ENCODE measurements at places on chromosomes 16 and 17.

DNA sequence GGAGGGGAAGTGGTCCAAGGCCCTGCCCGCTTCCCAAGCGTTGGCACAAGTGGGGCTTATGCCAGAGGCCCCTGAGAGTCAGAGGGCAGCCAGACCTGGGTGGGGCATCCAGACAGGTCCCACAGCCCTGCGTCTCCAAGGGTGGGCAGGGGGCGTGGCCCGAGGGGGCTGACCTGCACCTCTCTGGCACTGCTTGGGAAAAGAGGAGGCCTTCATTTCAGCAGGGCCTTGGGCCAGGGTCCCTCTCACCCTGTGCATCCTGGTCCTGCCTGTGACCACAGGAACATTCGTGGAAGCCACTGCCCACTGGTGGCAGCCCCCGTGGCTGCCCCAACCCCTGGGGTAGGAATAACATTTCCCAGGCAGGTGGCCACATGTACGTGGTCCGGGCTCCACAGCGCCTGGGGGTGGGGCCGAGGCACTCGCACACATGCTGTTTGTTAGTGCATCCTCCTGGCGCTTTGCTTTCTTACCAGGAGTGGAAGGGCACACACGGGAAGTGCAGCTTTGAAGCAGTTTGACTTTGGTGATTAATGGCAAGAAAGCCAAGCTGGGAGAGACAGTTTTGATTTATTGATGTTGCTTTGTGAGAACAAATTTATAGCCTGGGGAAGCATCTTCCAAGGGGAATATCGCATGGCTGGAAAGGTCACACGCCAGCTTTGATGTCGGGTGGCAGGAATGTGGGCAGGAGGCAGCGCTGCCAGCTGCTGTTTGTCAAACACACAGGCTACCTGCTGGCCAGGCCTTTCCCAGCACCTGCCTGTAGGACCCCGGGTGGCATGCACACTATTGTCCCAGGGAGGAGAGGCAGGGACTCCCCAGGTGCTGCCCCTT lies 4.3 kb downstream of the CENPX start:
- DNase-seq = no peak

GRCh38 chr16:3822366-3823045 lies 58.0 kb downstream of the CREBBP start:
- DNase-seq = no peak

DNA sequence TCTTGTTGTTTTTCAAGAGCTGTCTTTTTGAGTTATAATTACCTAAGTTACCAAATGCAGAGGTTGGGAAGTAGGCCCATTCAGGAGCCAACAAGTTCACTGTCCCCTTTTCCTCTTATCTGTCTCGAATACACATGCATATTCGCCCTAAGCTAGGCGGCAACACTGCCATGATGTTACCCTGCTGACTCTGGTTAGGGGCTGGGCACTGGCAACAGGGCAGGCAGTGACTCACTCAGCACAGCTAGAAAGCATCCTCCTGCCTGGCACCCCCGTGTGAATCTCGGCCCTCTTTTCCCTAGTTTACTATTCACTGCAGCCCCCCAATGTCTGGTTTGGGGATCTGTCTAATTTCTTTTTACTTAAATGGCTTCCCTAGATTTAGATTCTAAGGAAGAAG lies 13.8 kb downstream of the DBF4B start:
- no peak for DNase-seq

- DNase-seq = no peak
These were observed 1.4 kb downstream of the SHISA6 start for GRCh38 chr17:11242411-11242810.

GRCh38 chr17:13940858-13941665 lies 128.2 kb upstream of the COX10 start:
- DNase-seq = no peak

DNA sequence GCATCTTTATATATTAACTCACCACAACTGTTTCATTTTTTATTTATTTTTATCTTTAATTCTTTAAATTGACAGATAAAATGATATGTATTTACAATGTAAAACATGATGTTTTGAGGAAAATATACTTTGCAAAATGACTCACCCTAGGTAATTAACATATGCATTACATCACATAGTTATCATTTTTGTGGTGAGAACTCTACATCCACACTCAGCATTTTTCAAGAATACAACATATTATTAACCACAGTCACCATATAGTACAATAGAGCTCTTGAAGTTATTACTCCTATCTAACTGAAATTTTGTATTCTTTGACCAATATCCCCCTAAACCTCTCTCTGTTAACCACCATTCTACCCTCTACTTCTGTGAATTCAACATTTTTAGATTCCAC lies 194.7 kb upstream of the KIF2B start:
- DNase-seq = no peak

DNA sequence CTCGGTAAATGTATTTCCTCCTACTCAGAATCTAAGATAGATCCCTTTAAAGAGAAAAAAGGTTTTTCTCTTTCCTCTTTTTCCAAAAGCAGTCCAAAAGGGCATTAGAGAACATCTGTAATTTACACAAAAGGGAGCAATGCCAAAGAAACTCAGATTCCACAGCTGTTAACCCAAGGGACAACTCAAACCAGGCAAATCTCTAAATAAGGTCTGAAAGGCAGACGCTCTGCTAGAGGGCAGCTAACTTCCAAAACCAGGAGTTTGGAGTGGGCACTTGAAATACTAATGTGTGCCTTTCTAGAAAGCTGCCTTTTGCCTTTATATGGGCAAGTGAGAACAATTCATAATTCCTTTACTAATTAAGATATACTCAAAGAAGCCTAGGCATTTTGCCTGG lies 435.7 kb downstream of the ZFHX3 start:
- DNase-seq = peak; percentile 37

DNA sequence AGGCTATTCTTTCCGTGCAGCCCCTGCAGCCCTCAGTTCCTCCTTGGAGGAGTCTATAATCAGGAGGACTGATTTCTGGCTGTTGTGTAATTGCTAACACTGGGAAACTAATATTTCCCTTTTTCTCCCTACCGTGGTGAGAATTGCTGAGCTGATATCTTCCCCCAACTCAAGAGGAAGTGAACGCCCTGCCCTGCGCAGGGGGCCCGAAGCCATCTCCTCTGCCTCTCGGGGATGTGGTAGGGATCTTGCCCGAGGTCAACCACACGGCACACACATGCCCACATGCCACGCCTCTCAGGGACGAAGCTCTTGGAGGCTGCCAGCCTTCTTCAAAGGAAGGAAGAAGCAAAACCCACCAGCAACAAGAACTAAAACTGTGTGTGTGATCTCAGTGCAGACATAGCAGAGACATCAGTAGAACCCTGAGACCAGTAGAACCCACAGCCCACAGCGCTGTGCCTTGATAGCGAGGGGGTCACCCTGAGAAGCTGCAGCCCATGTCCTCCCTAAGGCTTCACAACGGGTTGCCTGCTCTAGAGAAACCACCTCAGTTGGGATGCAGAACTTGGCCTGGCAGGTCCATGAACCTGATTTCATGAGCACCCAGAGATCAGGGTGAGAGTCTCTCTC lies 8.9 kb upstream of the ULK2 start:
- DNase-seq = no peak

DNA sequence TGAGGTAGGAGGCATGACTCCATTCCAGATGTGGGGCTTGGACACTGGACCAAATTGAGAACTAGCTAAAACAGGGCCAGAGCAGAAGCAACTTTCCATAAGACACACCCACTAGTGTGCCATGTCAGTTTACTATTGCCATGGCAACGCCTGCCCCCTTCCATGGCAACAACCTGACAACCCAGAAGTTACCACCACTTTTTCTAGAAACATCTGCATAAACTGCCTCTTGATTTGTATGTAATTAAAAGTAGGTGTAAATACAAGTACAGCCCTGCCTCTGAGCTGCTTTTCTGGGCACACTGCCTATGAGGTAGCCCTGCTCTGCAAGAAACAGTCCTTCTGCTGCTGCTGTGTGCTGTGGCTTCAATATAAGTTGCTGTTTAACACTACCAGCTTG lies 19.5 kb upstream of the SCNN1B start:
- no peak for DNase-seq

DNA sequence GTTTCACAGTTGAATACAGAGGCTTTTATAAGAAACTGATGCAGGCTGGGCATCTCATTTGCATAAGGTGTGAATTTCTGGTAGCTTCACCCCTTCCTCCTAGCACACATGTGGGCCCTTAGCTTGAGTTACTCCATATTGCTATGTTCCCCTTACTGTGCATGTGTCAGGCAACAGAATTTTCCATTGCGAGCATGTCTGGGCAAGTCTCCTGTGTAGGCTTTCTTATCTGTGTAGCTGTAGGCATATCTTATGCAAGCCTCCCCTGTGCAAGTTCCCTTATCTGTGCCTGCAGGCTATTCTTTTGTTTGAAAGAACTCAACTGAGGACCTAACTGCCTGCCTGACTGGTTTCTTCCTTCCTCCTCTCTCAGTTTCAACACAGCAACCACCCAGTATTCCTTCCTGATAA lies 597.4 kb upstream of the CDH5 start:
- DNase-seq = no peak

GRCh38 chr16:57013902-57014301 lies 24.5 kb downstream of the NLRC5 start:
- no peak for DNase-seq

GRCh38 chr17:52026075-52026474 lies 132.4 kb downstream of the CA10 start:
- DNase-seq = no peak

- no peak for DNase-seq
These were observed 19.0 kb upstream of the ZNF652 start for GRCh38 chr17:49381033-49381432.

DNA sequence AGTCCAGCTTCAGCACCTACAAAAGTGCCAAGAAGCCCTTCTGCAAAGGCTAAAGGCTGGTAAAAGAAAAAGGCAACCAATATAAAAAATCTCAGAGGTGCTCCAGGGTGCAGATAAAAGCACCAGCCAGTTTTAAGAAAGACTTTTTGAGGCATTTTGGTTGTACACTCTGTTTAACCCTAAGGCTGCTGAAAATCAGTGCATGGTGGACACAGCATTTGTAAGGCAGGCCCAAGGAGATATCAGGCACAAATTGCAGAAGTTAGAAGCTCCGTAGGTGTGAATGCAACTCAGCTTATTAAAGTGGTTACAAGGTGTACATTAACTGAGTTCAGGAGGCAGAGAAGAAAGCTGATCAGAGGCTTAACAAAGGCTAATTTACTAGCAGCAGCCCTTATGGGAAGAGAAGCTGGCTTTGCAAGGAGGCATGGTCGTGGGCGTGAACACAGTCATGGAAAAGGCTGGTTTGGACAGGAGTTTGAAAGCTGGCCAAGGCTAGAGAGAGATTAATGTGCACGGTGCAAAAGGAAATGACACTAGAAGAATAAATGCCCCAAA lies 21.1 kb downstream of the ACSM1 start:
- DNase-seq = peak; percentile 33

GRCh38 chr17:32349503-32349853 lies 479 bp upstream of the ZNF207 start:
- DNase-seq = peak; percentile 58

GRCh38 chr17:57264776-57265175 lies 8.5 kb downstream of the MSI2 start:
- DNase-seq = no peak

- DNase-seq = peak; percentile 57
These were observed 737 bp downstream of the NUDT16L1 start for GRCh38 chr16:4693956-4694641.

- peak; percentile 83 for DNase-seq
These were observed 87.3 kb downstream of the MAP2K6 start for GRCh38 chr17:69501591-69502468.

DNA sequence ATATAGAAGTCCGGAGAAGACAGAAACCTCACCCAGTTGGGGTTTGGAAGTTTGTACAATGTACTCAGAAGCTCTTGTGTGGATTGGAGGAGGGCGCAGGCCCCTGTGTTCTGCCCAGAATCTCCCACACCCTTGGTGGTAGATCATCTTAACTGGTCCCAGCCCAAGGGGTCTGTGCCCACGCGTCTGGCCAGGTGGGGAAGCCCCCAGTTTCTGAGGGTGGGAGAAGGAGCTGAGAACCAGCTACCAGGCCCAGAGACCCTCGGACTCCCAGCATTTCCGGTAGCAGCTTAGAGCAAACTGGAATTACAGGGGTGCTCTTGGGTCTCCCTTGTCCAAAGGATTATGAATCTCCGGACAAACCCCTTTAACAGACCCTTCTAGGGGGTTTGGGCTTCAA lies 2.3 kb upstream of the PPP1R9B start:
- DNase-seq = no peak

GRCh38 chr17:5618476-5618875 lies 34.2 kb upstream of the NLRP1 start:
- DNase-seq = no peak

- DNase-seq = no peak
These were observed 38.1 kb upstream of the RHOT1 start for GRCh38 chr17:32104158-32104557.

GRCh38 chr17:34637548-34638525 lies 58.5 kb downstream of the TMEM132E start:
- peak; percentile 79 for DNase-seq

GRCh38 chr16:10033556-10033955 lies 148.7 kb downstream of the GRIN2A start:
- no peak for DNase-seq

DNA sequence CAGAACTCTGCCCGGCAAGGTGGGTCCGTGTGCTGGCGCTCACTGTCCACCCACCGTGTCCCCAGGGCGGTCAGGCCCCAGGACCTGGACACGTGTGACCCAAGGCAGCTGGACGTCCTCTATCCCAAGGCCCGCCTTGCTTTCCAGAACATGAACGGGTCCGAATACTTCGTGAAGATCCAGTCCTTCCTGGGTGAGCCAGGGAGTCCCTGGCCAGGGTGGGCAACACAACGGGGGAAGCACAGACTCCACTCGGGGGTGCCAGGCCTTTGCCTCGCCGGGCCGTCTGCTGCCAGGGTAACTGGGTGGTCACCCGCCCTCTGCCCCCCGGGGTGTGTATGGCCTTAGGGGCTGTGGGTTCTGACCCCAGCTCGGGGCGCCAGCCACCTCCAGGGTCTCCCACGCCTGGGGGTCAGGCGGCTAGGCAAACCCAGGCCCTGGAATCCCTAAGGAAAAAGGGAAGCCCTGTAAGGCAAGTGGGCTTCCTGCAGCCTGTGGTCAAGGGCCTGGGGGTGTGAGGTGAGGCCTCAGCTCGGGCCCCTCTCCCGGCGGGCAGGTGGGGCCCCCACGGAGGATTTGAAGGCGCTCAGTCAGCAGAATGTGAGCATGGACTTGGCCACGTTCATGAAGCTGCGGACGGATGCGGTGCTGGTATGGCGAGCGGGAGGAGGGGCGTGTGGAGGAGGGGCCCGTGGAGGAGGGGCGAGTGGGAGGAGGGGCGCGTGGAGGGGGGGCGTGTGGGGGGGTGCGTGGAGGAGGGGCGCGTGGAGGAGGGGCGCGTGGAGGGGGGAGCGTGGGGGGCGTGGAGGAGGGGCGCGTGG lies 6.5 kb downstream of the MSLN start:
- DNase-seq = no peak

DNA sequence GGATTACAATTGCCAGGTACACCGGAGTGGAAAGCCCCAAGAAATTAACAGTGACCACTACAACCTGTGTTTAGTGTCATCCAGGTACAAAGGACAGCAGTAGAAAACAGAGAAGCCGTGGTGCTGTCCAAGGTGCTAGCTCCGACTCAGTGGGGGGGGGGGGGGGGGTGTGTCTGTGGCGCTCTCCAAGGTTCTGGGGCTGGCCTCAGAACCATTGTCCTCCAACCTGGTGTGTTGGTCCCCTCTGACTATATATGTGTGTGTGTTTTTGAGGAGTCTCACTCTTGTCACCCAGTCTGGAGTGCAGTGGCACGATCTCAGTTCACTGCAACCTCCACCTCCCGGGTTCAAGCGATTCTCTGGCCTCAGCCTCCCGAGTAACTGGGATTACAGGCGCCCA lies 5.8 kb upstream of the ZNF23 start:
- DNase-seq = no peak

GRCh38 chr17:4086041-4086483 lies 56.8 kb downstream of the ZZEF1 start:
- DNase-seq = no peak

GRCh38 chr16:22071331-22071910 lies 20.9 kb upstream of the VWA3A start:
- DNase-seq = no peak

Data from stomach (tissue), 19 donors.